ENCODE measurements at places on chromosomes 7 and 10.

- DNase-seq: no peak
These were observed 399.2 kb upstream of the AUTS2 start for GRCh38 chr7:69199041-69199440.

DNA sequence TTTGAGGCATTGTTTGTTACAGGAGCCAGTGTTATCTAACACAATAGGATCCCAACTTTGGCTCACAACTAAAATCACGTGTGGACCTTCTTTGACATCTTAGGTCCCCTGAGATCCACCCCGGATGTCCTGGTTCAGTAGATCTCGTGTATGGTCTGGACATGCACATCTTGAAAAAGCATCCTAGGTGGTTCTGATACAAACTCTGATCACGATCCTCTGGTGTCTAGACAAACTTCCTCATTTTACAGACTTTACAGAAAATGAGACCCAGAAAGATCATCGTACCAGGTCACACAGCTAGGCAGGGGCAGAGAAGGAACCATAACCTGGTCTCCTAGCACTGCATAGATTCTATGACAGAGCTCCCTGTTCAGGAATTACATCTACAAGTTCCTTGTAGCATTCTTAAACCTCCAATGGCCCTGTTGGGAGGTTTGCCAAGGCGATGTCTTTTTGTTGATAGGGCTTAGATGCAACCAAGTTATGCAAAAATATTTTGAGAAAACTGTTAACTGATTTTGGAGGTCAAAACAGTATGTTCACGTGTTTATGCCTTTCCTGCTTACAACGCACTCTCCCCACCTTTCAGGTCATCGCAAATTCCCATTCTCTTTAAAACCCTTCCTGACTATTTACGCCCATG, 30.8 kb upstream of the CHST15 start:
- DNase-seq: no peak

DNA sequence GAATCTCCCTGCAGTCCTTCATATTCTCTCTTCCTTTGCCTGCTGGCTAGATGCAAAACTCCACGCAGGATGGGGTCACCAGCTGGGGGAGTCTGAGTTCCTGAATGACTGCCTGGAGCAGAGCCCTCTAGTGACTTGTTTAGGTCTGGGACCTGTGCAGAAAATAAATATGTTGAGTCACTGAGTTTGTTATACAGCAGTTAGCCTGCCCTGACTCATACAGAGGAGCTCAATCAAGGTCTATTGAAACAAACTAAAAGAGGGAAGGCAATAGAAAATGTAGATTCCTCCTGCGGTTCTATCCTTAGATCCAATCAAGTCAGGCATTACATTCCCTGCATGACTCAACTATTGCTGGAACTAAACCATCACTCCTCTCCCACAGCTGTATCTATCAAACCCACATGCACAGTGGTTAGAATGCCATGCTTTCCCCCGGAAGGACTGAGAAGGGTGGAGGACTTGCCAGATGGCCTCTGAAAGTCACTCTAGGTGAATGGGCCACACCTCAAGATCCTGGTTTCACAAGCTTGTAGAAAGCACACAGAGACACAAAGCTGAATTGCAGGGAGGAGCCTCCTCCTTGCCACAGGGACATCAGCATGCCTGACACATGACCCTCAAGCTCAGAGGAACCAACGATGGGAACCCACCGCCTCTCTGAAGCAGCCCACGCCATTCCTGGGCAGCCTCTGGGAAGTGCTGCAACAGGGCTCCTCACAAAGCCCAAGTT, 73.9 kb downstream of the SH3PXD2A start:
- DNase-seq: peak; percentile 57

- DNase-seq: no peak
These were observed 193.0 kb upstream of the CELF2 start for GRCh38 chr10:10824591-10825148.
